ENCODE measurements at places on chromosomes 5 and 9. TPM values are rescaled to one million over a fixed set of nuclear protein-coding genes. Genes with fewer than 3 reads are reported as not detected.

GRCh38 chr5:180555168-180555921 is 36.0 kb downstream of the SCGB3A1 start:
- DNase-seq = no peak

DNA sequence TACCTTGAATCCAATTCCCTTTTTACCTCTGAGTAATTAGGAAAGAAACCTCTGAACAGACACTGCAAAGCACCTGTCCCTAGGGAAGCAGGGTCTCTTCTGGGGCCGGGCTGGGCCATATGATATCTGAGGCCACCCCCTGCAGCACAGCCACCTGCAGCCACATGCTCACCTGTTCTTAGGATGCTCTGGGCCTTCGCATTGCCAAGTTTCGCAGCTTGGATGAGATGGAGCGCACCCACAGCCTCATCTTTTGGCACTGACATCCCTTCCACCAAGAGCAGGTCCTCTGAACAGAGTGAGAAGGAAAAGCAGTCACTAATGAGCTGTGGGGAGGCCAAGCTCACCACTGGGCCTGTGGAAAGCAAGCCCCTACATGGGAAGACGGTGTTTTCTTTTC is 27.3 kb downstream of the CLTA start:
- DNase-seq = no peak

DNA sequence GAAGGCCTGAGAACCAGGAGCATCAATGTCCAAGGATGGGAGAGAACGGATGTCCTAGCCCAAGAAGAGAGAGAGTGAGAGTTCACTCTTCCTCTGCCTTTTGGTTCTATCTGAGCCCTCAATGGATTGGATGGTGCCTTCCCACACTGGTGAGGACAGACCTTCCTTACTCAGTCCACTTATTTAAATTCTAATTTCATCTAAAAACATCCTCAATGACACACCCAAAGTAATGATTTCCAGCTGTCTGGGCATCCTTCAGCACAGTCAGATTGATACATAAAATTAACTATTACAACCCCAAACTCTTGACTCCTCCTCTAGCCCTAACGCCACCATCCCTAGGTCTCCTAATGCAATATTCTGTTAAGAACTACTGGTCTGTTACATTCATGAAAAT is 122.0 kb downstream of the GAS1 start:
- DNase-seq = no peak

GRCh38 chr5:73201547-73202513 is 28.8 kb downstream of the TMEM174 start:
- peak; percentile 85 for DNase-seq

GRCh38 chr5:28961816-28962215 is 1923.4 kb upstream of the CDH9 start:
- DNase-seq = no peak

DNA sequence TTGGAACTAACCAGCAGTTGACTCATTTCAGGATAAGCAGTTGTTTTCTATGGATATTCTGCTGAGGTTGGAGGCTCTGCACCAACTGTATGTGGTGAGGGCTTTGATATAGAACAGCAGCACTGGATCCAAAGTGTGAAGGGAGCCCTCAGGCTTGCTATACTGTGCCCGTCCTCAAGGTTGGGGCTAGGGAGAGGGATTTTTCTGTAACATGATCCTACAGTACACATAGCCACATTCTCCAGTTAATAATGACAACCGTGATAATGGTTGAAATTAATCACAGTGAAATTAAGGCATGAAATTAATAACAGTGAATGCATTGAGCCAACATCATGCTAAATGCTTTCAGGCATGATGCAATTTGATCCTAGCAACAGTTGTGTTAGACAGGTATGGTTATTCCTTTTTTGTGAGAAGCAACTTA is 36.7 kb downstream of the ARHGAP26 start:
- no peak for DNase-seq

- no peak for DNase-seq
These were observed 22.2 kb upstream of the EEIG1 start for GRCh38 chr9:128002959-128003358.

DNA sequence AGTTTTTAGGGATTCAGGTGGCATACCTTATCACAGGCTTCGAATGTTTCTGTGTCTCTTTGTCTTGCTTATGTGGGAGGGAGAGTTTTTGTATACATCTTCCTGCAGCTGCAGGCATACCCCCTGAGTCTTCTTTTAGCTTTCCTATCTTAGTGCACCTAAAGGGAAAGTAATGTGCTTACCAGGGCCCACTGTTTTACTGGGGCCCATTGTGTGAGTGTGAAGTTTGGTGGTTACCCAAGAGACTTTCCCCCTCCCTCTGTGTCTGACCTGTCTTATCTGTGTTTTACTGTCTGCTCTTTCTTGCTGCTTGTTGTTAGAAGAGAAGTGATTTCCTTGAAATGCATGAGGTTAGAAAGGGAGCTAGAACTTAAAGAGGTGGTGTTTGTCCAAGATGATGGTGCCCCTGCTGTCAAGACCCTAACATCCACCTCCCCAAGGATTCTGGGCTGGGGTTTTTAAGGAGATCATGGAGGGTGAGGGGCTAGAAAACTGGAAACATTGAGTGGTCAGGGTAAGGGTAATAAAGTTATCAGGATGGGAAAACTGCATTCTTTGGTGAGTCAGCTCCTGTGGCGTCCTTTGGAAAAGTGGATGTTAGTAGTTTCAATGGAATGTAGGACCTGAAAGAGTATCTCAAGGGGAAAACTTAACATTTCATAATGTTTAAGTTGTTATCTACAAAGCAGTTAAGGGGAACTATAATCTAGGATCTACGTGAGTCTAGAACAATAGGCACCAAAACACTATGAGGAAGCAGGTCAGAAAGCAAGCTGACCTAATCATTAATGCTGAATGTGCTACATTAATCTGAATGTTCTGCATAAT is 583.5 kb upstream of the TUSC1 start:
- no peak for DNase-seq

- DNase-seq = no peak
These were observed 6.1 kb upstream of the ZFAND5 start for GRCh38 chr9:72371151-72371550.

DNA sequence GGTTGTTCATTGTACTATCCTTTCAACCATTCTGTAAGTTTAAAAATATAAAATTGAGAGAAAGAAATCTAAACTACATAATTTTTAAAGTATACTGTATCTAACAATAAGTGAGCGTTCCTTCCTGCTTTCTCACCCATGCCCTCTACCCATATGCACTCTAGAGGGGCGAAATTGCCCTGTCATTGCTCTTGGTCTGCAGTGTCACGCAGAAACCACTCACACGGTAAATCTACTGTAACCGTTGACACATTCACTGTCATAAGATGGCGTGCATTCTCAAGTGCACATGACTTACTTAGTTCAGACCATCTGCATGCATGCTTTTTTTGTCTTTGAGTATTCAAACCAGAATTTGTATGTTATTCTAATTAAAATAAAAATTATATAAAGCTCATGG is 55.7 kb upstream of the NIPBL start:
- DNase-seq = peak; percentile 9

DNA sequence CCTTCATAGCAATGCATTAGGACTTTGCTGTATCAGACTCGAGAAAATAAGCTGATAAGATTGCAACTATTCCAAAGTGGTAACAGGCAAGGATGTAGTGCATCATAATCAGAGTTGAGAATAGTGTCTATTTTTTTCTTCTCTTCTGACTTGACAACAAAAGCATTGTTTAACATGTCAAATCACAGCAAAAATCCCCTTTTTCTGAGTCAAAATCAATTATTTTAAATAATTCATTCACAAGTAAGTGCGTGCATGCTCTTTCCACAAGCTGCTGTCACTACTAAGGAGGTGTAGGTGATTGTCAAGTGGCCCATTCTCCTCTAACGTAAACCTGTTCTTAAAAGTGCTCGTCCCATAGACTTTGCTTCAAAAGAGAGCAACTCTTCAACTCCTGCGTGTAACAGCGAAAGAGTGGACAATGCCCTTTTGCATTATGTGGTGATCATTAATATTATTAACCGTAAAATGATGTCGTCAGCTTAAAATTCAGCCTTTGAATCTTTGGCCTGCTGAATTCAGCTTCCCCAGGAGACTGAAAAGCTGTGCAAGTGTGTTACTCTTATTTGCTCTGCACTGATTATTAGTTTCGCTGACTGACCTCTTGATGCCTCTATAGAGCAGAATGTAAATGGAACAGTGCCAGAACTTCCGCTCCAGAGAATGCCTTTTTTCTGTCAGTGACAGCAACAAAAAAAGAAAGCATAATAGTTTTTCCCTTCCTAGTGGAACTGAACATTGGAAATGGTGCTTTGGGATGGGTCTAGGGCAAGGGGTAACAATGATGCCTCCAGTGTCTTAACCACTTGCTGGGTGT is 680.8 kb upstream of the SEMA6A start:
- no peak for DNase-seq

DNA sequence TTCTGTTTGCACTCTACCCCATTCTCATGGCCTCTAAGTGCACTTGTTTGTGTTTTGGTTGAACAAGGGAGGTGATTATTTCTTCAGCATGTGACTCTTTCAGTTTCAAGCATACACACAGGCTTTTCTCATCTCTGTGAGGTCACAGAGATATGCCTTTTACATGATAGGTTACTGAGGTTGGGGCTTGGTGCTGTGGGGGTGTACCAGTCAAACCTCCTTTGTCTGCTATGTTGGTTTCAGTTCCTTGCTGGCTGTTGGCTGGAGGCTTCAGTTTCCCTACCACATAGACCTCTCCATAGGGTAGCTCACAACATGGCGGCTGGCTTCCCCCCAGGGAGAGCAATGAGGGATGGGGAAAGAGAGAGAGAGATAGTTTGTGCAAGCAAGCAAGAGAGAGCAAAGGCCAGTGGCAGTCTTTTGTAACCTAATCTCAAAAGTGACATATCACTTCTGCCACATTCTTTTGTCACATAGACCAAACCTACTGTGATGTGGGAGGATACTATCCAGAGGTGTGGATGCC is 96.7 kb upstream of the SEMA6A start:
- DNase-seq = no peak

GRCh38 chr5:158560170-158560569 is 539.5 kb downstream of the EBF1 start:
- no peak for DNase-seq

- DNase-seq = no peak
These were observed 624.1 kb downstream of the ISL1 start for GRCh38 chr5:52007230-52007858.

GRCh38 chr5:114360357-114360756 is 1.5 kb upstream of the KCNN2 start:
- no peak for DNase-seq

- DNase-seq = peak; percentile 69
These were observed 16.6 kb upstream of the HEMGN start for GRCh38 chr9:97954550-97954989.

DNA sequence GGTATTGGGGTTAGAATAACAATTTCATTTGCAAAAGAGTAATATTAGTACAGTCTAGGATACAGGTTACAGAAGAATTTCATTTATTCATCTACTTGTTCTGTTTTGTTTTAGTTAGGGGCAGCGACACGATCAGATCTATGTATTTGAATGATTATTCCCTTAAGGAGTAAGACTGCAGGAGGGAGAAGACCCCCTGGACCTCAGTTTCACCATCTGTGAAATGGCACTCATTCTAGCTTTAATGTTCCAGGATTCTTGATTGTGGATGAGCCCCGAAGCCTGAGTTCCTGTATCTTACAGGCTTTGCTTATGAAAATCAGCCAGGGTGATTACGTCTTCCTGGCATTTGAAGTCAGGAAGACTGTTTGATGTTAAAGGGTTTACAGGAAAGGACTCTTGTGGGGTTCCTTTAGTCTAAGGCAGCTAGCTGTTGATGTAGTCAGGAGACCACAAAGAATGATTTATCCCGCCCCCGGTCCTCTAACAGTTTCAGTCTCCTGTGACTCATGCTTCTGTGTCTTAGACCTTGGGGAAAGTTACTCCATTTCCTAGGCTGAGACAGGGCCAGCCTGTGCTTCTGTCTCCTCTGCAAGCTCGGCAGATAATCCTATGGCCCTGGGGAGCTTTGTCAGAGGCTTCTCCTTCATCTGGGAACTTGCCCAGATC is 11.5 kb downstream of the SMIM3 start:
- peak; percentile 88 for DNase-seq

DNA sequence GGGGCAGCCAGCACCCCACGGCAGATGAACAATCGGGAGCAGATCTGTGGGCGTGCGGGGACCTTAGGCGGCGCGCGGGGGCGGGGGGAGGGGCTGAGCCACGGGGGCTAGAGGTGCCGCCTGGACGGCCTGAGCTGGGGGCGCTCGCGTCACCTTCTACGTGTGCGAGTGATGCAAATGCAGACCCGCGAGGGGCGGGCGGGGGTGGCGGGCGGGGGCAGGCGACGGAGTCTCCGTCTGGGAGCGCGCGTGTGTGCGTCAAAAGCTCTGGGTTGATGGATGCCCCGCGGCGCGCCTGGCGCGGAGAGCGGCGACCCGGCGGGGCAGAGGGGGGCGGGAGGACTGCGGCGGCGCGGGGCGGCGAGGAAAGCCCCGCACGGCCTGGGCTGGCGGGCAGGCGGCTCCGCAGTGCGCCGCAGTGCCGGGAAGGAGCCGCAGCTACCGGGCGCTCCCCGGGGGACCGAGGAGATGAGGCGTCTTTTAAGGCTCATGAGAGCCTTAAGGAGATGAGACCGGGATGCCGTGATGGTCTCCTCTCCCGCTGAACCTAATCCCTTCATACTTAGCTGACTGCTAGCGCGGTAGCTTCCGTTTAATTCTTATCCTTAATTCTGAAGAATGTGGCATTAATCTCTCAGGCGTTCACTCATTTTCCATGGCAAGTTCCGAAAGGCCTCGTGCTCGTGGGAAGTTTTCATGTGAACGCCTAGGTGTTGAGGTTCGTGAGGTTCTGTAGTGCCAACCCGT is 1.5 kb downstream of the SV2C start:
- DNase-seq = peak; percentile 41

DNA sequence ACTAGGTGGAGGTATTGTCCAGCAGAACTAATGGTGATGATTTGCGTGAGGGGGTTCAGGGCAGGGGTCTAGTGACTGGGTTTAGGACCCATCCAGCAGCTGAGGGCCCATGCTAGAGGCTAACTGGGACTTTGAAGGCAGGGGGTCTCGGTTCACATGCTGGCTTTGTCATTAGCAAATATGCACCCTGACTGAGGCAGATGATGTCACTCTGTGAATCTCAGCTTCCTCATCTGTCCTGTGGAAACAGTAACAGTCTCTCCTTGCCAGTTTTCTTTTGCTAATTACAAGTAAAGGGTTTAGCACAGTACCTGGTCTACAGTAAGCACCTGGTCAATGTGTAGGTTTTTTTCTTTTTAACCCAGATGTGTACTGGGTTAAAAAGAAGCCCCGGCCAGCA is 5.2 kb downstream of the SH2D3C start:
- DNase-seq = no peak

- DNase-seq = peak; percentile 6
These were observed 390.6 kb downstream of the DNAH5 start for GRCh38 chr5:13553896-13554295.

GRCh38 chr5:157559301-157559700 is 16.3 kb downstream of the ADAM19 start:
- no peak for DNase-seq

Gene NR2F1-AS1
- not detected for total RNA-seq

Gene BARHL1
- total RNA-seq = not detected

Gene OLFM1
- total RNA-seq = not detected

Gene PDCD1LG2
- total RNA-seq = 0.81 TPM

All from activated CD4-positive, alpha-beta T cell treated with anti-CD3 and anti-CD28 coated beads for 36 hours (primary cell).